ENCODE measurements at places on chromosomes 4 and X.

DNA sequence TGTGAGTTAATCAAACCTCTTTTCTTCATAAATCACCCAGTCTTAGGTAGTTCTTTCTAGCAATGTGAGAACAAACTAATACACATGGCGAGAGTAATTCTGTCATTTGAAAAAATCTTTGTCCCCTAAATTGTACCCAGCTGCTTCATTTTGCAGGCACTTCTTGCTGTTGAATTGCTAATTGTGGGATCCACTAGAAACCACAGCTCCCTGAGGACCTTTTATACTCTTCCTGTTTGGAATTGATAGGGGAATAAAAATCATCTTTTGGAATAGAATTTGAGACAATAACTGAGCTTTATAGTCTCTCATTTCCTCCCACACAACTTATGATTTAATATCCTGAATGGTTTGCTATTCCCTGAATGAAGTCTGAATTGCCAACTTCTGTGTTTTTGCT lies 170.2 kb downstream of the PACRGL start:
- DNase-seq, result no peak

DNA sequence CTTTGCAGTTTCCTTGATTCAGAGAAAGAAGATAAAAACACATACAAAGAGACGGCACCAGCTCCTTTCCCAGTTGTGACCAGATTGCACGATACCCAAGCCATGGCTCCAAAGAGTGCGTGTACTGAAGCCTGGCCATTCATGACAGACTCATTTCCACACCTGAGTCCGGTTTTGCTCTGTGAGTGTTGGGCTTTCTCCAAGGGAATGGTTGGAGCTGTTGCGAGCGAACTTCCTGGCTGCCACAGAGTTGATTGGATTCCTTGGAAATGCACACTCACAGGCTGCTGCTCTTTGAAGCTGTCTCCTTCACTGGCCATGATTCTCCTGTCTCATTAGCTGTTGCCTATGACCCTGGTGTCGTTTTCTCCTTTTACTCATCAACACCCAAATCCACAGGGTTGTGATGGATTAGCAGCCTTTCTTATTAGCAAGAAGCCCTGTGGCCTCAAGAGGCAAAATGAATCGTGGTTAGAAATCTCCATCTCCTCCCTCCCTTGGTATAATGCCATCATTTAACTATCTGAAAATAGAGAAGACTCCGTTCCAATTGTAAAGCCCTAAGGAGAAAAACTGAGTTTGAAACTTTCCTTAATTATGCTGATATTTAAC lies 43.9 kb upstream of the BBS12 start:
- DNase-seq, result no peak

- DNase-seq, result no peak
Observed at GRCh38 chr4:122434285-122434684, 22.2 kb downstream of the IL2 start.

GRCh38 chr4:27692158-27692557 lies 831.5 kb downstream of the STIM2 start:
- no peak for DNase-seq
